AG09319 (cell line): ENCODE measurements at places on chromosomes 5 and 9.

DNA sequence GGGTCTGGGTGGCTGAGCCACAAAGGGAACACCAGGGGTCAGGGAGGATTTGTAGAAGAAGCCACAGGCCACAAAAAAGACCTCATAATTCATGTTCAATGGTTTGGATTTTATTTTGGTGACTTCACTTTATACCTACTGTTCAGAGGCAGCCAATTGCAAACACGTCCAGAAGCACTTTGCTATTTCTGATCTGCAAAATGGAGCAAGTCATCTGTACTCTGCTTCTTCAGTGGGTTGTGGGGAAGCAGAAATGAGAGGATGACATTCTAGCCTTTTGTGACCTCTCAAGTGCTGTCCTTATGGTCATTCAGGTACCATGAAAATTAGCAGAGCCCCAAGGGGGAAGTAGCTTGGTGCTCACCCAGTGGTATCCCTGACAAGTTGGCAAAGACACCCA lies 2.5 kb upstream of the KCNIP1 start:
- DNase-seq: no peak

GRCh38 chr9:128098297-128099230 lies 29.0 kb downstream of the PTGES2 start:
- DNase-seq: peak; percentile 95

GRCh38 chr9:95242613-95243012 lies 74.9 kb downstream of the FANCC start:
- no peak for DNase-seq

DNA sequence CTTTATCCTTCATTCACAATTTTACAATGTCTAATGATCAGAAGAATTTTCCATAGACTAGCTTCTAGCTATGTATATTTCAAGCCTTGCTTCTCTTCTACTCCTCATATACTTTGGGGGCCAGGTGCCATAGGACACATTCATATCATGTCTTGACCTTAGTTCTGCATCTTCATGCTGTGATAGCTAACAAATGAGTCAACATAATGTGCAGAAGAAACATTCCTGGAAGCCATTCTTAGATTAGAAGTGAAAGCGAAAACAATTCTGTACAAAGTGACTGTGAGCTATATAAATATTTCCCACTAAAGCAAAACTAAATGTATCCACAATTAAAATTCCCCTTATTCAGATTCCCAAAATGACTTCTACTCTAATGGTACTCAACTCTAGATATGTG lies 320.2 kb upstream of the NREP start:
- no peak for DNase-seq

- DNase-seq: no peak
Measured at GRCh38 chr5:34791761-34792244, 47.2 kb upstream of the TTC23L start.

DNA sequence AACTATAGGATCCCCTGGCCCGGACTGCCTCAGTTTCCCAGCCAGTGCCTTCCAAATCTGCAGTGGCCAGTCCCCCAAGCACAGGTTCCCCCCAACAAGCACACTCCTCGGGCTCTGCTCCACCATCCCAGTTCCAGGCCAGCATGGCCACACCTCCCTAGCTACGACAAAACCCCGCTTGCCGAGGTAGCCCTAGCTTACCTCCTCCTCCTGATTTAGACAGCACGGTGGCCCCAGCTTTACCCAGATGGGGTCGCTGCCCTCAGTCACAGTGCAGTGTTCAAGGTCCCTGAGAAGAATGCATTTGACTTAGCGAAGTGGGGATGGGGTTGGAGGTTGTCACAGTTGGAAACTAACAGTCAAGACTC lies 40.8 kb upstream of the GARNL3 start:
- DNase-seq: no peak

GRCh38 chr5:8740595-8740994 lies 805.3 kb downstream of the SEMA5A start:
- no peak for DNase-seq

- DNase-seq: no peak
Measured at GRCh38 chr5:17989036-17989435, 354.8 kb downstream of the TAF11L14 start.

DNA sequence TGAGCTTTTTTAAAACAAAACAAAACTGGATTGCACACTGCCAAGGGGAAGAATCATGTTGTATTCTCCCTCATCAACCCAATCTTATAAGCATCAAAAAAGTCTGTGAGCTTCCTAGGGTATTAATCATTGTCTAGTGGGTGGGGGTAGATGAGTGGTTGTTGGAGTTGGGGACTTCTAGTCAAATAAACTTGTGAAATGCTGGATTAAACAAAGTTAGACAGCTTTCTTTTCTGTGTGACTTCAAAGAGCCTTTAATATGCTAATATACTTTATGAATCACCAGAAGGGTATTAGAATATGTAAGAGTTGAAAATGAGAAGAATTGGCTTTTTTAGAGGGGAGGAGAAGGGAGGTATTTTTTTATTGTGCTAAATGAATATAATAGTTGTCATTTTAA lies 87.7 kb downstream of the GALNT10 start:
- no peak for DNase-seq

GRCh38 chr9:136407911-136408310 lies 2.5 kb downstream of the ENTR1 start:
- DNase-seq: no peak
